ENCODE measurements at places on chromosomes 4 and X. TPM values are rescaled to one million over a fixed set of nuclear protein-coding genes. Genes with fewer than 3 reads are reported as not detected.

The KIAA1210 gene
- not detected for polyA plus RNA-seq

The TRIM60 gene
- polyA plus RNA-seq = not detected

The ITIH6 gene
- not detected for polyA plus RNA-seq

The IL1RAPL1 gene
- polyA plus RNA-seq = 27.3 TPM

The SERTM2 gene
- not detected for polyA plus RNA-seq

The TMEM156 gene
- polyA plus RNA-seq = 1.5 TPM

The SLC49A3 gene
- polyA plus RNA-seq = not detected

The FOXR2 gene
- not detected for polyA plus RNA-seq
